NCI-H1105 treated with DMSO at 0.1 percent for 48 hours (cell line): ENCODE measurements at places on chromosomes 3 and 15.

DNA sequence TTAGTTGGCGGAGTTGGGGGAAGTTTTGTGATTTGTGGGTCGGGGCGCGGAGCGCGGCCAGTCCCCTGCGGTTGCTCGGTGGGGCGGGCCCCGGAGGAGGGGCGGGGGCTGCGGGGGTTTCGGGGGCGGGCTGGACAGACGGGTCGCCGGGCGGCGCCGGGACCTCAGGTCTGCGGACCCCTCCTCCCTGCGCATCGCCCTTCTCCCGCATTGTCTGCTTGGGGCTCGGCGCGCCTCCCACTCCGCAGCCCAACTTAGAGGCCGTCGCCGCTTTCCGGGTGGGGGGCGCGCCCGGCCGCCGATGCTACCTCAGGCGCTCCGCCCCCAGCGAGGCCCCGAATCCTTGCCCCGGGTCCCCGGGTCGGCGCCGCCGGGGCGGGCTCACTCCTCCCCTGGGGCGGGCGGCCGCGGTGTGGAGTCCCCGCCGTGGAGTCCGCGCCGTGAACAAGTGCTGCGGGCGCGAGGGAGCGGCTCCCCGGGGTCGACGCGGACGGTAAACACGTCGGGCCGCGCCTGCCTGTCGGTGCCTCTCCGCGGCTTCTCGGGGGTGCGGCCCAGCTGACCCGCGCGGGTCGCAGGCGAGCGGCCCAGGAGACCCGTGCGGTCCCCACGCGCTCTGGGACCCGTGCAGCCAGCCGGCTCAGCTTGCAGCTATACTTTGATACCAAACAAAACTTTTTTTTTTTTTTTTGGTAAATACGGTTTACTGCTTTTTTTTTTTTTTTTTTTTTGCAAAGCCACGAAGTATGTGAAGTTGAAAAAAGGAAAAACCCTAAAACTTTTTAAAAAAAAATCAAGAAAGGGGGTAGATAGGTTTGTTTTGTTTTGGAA lies 624 bp downstream of the AKAP13 start:
- no peak for DNase-seq

DNA sequence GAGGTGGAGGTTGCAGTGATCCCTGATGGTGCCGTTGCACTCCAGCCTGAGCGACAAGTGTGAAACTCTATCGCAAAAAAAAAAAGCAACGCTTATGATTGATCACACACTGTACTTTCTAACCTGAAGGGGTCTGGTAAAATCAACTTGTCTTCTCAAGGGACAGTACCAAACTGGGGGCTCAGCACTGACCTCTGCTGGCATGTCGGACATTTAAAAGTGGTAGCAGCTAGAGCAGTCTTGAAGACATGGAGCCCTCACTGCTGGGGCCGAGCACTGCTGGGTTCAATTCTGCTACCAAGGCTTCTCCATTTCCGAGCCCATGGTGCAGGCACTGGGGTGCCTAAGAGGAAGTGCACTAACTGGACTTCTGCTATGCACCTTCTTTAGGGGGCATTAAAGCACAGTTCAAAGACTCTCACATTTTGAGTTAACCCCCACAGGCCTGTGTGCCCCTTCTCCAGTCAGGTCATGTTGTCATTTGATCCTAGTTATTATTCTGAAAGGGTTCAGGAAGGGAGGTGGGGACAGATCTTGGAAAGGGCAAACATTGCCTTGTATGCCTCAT lies 26.4 kb upstream of the LAMP3 start:
- peak; percentile 18 for DNase-seq

GRCh38 chr15:31552482-31553099 lies 226.0 kb downstream of the KLF13 start:
- DNase-seq, result no peak

GRCh38 chr3:126930936-126931600 lies 51.8 kb upstream of the PLXNA1 start:
- no peak for DNase-seq

- DNase-seq, result no peak
Observed at GRCh38 chr3:170565495-170565894, 20.4 kb downstream of the SLC7A14 start.

DNA sequence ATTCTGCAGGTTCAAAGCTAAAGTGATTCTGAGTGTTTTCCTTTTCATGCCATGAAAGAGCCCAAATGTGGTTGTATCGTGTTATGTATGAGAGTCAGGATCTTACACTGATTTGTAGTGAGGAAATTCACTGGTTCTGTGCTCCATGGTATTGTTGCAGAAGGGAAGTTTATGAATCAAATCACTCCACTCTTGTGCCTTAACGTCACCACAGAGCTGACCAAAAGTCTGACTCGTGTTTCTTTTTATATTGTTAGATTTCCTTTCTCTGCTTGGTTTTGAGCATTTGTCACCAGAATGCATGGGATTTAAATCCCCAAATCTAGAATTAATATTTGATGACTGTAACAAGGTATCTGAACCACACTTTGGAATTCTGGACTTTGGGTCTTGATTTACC lies 29.1 kb upstream of the SLC30A4 start:
- no peak for DNase-seq

DNA sequence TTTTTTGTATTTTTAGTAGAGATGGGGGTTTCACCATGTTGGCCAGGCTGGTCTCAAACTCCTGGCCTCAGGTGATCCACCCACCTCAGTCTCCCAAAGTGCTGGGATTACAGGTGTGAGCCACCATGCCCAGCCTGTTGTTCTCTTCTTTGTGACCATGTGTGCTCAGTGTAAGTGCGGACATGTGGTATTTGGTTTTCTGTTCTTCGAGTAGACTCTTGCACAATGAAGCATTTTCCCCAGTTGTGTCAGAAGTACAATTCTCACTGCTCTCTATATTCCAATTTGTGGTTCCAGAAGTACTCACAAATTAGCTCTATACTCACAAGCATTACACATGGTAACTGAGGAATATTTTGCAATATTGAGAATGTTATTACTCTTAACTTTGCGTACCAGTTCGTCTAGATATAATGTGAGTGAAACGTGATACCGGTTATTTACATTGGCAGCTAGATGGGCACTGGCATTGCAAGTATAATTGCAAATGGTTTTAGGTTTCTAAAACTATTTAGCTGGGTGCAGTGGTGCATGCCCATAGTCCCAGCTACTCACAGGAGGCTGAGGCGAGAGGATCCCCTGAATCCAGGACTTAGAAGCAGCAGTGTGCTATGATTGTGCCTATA lies 34.2 kb upstream of the MTMR14 start:
- DNase-seq, result peak; percentile 7

- no peak for DNase-seq
Observed at GRCh38 chr3:142040941-142041491, 108.3 kb downstream of the TFDP2 start.

DNA sequence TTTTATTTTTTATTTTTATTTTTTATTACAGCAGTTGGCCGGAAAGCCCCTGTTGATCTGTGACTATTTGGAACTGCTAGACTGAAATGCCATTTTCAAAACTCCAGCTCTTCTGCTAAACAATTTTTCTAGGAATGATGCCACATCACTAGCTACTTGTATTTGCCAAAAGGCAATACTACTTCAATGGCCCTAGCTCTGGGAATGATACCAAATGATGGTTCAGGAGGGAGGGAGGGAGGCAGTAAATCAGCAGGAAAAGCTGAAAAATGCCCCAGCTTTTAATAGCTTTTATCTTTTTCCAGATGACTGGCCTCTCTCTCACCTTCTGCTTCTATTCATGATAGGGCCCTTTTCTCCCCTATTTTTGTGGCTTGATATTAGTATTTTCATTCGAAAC lies 2.6 kb upstream of the CHL1 start:
- DNase-seq, result no peak

- no peak for DNase-seq
Observed at GRCh38 chr15:22968366-22968765, 11.8 kb downstream of the CYFIP1 start.

- DNase-seq, result peak; percentile 1
Observed at GRCh38 chr3:40262331-40262730, 47.2 kb upstream of the EIF1B start.

- DNase-seq, result no peak
Observed at GRCh38 chr15:79004336-79004735, 59.5 kb upstream of the CTSH start.

DNA sequence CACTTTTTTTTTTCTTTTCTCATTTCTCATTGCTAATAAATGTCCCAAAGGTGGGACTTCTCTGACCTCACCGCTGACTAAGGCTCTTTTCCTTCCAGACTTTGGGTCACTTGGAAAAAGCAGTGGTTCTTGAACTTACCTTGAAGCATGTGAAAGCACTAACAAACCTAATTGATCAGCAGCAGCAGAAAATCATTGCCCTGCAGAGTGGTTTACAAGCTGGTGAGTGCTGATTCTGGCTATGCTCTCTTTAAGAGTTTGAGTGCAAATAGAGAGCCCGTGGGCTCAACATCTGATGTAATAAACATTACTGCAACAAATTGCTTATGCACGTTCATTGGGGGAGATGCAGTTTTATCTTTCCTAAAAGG lies 2.0 kb downstream of the BHLHE40 start:
- DNase-seq, result no peak

DNA sequence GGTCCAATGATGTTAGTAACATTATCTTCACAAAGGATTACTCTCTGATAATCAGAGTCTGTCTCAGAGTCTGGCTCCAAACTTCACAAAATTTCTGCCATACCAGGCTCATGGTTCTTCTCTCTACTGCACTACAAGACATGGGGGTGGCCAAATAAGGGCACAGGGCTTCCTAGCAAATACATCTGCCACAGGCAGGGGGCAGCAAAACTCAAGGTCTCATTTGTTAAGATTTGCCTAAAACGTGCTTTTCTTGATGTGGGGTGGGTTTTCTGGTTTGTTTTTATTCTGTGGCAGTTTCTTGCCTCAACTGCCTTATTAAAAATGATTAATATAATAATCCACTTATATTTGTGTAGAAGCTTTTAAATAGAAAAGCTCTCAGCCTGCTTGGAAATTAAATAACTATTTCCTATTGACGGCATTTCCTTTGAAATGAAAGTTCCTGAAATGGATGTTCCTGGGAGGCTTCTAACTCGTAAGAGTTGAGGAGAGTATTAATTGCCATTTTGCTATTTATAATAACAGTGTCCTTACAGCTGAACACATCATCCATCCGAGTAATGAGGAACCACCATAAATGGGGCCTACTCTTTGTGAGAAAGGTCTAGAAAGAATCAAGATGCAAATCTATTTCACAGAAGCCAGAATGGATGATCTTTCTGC lies 53.8 kb downstream of the SST start:
- DNase-seq, result peak; percentile 83

DNA sequence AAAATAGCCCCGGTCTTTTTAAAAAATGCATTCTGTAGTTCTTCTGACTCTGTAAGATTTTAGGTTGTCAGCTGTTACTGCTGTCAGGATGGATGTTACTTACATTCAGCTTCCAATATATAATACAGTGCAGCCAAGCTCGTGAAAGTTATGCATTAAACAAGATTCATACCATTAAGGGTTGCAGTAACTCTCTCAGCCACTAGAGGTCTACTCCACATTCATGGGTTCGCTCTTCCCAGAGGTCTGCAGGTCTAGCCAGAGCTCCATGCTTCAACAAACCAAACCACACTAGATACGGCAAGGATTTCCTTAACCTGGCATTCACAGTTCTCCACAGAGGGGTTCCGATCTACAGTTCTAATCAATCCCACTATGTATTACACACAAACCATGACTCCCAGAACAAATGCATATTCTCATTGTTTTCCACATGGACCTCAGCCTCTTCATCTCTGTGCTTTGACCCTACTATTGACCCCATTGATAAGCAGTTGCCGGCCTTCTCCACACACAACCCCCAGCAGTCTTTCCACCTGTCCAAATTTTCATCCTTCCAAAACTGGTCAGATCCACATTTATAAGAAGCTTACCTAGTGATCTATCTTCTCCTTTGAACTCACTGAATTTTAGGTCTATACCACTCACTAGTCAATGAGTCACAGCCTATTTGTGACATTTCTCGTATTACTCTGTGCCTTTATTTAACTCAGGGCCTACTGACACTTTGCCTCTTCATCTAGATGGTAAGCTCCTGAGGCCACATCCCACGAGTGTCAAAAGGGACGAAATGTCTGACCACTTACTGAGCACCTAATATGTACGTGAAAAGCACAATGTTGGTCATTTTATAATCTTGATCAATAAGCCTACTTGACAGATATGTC lies 33.7 kb downstream of the RORA start:
- DNase-seq, result peak; percentile 6

GRCh38 chr15:66701422-66702034 lies 508 bp upstream of the SMAD6 start:
- DNase-seq, result peak; percentile 66
